ENCODE measurements at places on chromosomes 2 and 18. TPM values are rescaled to one million over a fixed set of nuclear protein-coding genes. Genes with fewer than 3 reads are reported as not detected.

DNA sequence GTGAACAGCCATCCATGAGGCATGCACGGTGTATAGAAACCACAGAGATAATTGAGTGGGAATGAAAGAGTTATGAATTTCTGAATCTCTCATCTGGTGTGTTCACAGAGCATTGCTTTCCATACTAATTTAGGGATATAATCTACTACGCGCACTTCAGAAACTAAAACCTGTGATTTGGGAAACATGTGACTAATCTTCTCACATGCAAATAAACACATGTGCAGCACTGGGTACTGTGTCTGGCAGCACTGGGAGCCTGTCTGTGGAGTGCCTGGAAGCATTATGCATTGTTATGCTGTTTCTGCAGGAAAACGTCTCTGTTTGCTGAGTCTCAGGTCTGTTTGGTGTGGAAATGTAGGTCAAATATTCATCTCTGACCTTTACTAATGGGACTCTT is 287.3 kb downstream of the CMPK2 start:
- DNase-seq, result no peak

GRCh38 chr2:27208486-27209050 is 3.3 kb upstream of the ATRAID start:
- DNase-seq, result no peak

GRCh38 chr18:3485153-3486149 is 35.5 kb downstream of the TGIF1 start:
- DNase-seq, result no peak

GRCh38 chr2:173218326-173219056 is 136.2 kb upstream of the CDCA7 start:
- no peak for DNase-seq

Gene TANK
- 75.2 TPM for total RNA-seq

Gene LRRTM1
- not detected for total RNA-seq

Gene MAPK4
- total RNA-seq, result not detected

Gene GYPC
- 0.74 TPM for total RNA-seq
